SK-N-SH (cell line): ENCODE measurements at places on chromosomes 11 and 22. TPM values are rescaled to one million over a fixed set of nuclear protein-coding genes. Genes with fewer than 3 reads are reported as not detected.

GRCh38 chr11:10323793-10324170 lies 18.9 kb downstream of the ADM start:
- no peak for DNase-seq

DNA sequence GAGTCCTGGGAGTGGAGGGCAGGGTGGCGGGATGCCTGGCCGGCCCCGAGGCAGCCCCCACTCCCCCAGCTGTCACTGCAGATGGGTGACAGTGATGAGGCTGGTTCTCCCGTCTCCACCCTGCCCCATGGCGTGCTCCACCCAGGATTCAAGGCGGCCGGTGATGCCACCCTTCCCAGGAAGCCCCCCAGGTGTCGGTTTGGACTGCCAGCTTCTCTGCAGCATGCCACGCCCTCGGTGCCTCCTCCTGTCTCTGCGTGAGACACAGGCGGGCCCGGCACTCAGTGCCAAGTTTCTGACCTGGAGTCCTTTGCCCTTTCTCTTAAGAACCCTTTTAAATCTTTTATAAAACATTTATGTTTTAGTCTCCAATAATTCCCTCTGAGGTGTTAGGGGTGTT lies 71.5 kb downstream of the MPPED1 start:
- DNase-seq: no peak

Gene HEPHL1
- polyA plus RNA-seq: not detected in 2 replicates

DNA sequence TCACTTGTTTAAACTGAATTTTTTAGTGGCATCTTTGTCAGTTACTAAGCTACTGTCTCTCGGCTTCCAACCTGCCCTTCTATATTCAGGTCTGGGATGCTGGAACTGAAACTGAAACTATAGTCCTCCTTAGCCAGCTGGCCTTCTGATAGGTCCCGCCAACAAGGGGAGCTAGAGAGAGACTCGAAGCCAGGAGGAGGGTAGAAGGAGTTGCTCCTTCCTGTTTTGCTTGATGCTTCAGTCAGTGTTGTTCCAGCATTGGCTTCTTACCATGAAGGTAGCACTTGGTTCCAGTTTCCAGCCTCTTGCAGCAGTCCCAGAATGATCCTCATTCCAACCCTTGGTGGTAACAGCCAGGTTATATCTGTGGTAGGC lies 32.9 kb upstream of the HORMAD2 start:
- DNase-seq: no peak
